NCI-H2227 treated with DMSO at 0.1 percent for 48 hours (cell line): ENCODE measurements at places on chromosomes 5 and 9.

DNA sequence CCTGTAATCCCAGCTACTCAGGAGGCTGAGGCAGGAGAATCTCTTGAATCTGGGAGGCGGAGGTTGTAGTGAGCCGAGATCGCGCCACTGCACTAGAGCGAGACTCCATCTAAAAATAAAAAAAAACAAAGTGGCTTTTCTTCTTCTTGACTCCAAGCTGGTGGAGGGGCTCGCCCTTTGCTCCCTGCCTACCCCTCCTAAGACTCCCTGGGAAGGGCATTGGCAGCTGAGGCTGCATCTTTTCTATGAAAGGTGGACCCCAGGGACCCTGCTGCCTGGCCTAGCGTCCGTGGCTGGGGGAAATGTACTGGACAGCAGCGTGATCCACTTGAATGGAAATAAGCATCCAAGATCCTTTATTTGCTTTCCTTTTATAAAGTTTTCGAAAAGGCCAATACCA is 24.0 kb downstream of the ROPN1L start:
- DNase-seq: no peak

DNA sequence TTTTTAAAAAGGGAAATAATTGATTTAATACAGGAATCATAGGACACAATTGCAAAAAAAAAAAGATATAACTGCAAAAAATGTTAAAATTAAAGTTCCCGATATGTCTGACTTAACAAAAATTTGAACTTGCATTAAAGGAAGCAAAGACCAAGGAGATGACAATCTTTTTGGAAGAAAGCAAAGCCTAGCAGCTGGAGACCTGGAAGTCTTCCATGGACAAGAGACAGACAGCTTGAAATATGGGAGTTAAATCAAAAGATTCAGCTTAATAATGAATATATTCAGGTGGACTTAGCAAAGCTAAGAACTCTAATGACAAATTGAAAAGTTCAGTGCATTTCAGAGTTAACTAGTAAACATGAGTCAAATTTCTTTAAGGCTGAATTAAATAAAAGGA is 568.7 kb upstream of the RGMB start:
- DNase-seq: no peak

- DNase-seq: no peak
These were observed 151.1 kb upstream of the CDKN2B start for GRCh38 chr9:22160221-22160620.

- no peak for DNase-seq
These were observed 204.5 kb downstream of the FBXL7 start for GRCh38 chr5:15704397-15704947.
